ENCODE measurements at places on chromosomes 5 and 9.
A peak's percentile ranks its signal among the peaks of the same experiment; 100 is the strongest.

- DNase-seq, result no peak
Measured at GRCh38 chr9:110555551-110556331, 23.8 kb downstream of the SVEP1 start.

- DNase-seq, result no peak
Measured at GRCh38 chr9:129611307-129611800, 9.5 kb downstream of the C9orf50 start.

GRCh38 chr9:112170235-112170634 lies 4.9 kb downstream of the SUSD1 start:
- no peak for DNase-seq

GRCh38 chr5:58774937-58775336 lies 192.1 kb downstream of the RAB3C start:
- DNase-seq, result no peak

DNA sequence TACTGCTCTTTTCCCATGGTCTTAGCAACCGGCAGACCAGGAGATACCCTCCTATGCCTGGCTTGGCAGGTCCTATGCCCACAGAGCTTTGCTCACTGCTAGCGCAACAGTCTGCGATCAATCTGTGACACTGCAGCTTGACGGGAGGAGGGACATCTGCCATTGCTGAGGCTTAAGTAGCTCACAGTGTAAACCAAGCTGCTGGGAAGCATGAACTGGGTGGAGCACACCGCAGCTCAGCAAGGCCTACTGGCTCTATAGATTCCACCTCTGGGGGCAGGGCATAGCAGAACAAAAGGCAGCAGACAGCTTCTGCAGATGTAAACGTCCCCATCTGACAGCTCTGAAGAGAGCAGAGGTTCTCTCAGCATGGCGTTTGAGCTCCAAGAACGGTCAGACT lies 40.4 kb downstream of the MCTP1 start:
- no peak for DNase-seq

DNA sequence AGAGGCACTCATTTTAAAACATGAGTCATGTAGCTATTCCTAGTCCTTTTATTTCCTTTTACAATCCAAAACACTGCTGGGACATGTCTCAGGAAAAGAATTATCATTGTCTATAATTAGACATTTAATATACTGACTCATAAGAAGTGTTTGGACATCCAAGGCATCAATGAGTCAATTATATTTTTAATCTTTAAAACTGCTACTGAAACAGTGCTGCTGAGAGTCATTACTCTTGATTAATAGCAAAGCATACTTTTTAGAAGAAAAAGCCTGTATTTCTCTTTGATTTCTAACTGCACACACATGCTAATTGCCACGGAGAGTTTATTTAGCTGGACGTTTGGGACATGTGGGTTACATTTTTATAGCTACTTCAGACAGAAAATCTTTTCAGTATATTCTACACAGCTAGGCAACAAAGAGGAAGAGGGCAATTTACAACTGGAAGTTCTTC lies 1249.0 kb upstream of the CDH18 start:
- DNase-seq, result peak; percentile 33

DNA sequence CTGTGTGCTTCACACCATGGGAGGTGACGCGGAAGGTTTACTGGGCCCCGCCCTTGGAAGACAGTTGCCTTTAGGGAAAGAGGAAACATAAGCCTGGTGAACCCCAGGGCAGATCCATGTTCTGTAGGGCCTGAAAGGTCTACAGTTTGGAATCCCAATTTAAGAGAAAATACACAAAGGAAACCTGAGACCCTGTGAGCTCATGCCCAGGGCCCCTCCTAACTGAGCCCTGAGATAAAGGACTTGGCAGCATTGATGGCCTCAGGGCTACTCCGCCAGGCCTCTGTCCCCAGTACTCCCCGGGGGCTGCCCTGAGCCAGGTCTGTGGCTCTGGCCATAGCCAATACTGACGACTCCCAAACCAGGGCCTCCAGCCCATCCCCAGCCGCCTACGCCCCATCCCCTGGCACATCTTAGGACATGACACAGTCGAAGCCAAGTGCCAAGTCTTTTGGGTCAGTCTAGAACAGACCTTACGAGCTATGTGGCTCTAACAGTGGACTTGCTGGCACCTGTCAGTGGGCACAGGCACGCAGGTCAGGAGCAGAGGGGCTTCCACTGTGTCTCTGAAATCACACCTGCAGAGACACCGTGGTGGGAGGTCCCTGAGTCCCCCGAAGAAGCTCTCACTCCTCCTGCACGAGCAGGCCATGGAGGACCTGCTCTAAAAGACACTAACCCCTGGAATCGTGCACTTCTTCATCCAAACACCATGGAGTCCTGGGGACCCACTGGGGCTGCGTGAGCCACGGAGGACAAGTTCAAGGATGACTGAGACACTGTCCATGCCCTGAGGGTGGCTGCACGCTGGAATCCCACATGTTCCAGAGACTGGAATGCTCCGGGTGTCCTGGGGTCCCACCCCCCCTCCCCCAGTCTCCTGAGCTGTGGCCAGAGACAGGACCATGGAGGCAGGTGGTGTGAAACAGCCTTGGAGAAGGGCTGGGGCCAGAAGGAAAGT lies 40.3 kb upstream of the BARHL1 start:
- DNase-seq, result no peak

DNA sequence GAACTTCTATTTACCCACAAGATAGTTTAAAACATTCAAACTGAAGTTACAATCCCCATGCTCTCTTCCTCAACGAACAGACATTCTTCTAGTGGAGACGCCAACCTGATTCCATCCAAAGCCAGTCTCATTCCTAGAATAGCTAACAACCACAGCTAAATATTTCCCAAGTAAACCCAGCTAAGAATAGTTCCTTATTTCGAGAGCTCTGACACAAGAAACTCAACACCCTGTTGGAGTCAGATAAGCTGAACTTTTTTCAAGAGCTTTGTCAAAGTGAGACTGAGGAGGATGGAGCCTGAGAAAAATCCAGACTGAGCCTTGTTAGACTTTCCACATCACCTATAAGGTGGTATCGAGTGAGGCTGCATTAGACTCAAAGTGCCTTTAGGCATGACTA lies 56.7 kb upstream of the RPS23 start:
- no peak for DNase-seq

Measured in NCI-H1105 treated with DMSO at 0.1 percent for 48 hours (cell line).